ENCODE measurements at places on chromosomes 2 and 18. TPM values are rescaled to one million over a fixed set of nuclear protein-coding genes. Genes with fewer than 3 reads are reported as not detected.

Gene LCT
- polyA plus RNA-seq, result not detected

Gene CD207
- polyA plus RNA-seq, result not detected

Gene DTYMK
- 28.8 TPM for polyA plus RNA-seq

- DNase-seq, result no peak
Measured at GRCh38 chr2:75288760-75289159, 89.4 kb upstream of the TACR1 start.

DNA sequence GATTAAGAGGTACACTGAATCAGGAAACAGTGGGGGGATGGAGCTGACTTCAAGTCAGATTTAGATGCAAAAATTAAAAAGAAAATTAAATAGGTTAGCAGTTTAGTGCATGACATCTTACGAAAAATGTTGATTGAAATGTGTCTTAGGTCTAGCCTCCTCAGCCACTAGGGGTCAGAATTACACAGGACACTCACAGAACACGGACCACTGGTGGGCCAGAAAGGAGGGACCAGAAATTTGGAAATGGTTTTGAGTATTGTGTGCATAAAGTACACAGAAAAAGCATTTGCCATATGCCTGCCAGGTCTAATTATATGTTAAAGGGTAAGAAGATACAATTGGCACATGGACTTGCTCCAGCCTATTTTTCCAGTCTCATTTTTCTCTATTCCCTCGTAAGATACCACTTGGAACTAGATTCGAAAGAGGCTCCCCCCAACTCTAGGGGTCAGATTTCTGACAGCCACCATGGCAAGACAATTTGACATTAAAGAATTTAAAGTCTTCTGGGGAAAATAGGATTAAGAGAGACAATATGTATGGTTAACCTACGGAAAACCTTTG is 550.2 kb upstream of the SETBP1 start:
- peak; percentile 62 for DNase-seq

GRCh38 chr2:17713291-17713690 is 40.3 kb downstream of the SMC6 start:
- DNase-seq, result no peak

GRCh38 chr2:233114421-233114861 is 54.3 kb downstream of the INPP5D start:
- DNase-seq, result no peak

Gene TSHZ1
- 31.8 TPM for polyA plus RNA-seq

GRCh38 chr18:74623047-74623816 is 25.6 kb downstream of the ZNF407 start:
- no peak for DNase-seq

- DNase-seq, result no peak
Measured at GRCh38 chr2:216103213-216103612, 5.9 kb upstream of the XRCC5 start.

GRCh38 chr2:81734981-81735380 is 1430.4 kb upstream of the LRRTM1 start:
- DNase-seq, result no peak

Gene CHST10
- polyA plus RNA-seq, result 10.6 TPM

- DNase-seq, result no peak
Measured at GRCh38 chr2:203949228-203949627, 12.7 kb downstream of the ICOS start.

- DNase-seq, result no peak
Measured at GRCh38 chr2:36520431-36520830, 77.5 kb downstream of the FEZ2 start.

DNA sequence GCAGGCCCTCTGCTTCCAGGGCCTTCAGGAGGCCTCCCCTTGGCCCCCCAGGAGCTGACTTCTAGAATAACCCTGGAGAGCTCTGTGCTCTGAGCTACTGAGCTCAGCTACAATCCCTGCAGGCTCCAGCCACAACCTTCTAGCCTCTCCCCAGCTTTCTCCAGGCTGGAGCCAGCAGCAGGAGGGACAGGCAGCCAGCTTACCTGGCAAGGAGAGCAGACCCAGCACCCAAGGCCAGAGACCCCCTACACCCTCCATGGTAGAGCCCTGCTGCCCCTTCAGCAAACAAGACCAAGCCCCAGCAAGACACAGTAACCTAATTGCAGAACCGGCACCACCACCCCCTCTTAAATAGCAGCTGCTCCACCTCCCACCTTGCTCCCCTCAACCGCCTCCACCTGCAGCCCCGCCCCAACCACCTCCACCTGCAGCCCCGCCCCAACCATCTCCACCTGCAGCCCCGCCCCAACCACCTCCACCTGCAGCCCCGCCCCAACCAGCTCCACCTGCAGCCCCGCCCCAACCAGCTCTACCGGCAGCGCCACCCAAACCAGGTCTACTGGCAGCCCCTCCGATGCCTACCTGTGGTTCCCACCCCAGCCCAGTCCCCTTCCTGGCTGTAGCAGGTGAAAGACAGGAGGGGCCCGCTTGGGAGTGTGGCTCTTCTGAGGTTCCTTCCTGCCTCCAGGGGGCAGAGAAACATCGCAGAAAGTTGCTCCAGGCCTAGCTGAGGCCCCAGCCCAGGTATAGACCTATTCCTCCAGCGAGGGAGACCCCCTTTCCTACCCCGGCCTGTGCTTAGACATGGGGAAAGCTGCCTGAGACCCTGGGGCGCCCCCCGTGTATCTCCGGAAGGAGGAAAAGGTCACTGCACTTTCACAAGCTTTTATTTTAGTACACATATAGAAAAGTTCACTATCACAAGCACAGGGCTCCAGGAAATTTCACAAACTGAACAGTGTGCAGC is at the start of gene ASTL:
Gene ASTL (minus strand): TSS at position 324 of the 967 bp plus-strand sequence. CDS start 66 bp downstream, at position 258.
- no peak for DNase-seq

DNA sequence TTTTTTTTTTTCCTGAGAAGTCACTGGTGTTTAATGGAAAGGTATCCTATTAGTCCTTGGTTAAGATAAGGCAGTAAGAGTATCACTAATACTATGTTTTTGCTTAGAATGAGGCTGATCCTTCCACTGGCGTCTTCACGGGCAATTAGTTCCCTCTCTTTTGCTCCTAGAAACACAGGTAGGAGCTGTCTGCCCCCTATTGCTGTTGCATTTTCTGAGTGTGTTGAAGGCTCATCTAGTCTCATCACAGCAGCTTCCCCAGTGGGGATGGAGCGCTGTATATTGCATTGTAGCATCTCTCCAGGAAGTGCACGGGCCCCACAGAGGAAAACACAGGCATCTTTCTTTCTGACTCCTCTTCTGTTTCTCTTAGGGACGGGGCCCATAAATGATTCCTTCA is 145.0 kb downstream of the NAPG start:
- DNase-seq, result no peak

DNA sequence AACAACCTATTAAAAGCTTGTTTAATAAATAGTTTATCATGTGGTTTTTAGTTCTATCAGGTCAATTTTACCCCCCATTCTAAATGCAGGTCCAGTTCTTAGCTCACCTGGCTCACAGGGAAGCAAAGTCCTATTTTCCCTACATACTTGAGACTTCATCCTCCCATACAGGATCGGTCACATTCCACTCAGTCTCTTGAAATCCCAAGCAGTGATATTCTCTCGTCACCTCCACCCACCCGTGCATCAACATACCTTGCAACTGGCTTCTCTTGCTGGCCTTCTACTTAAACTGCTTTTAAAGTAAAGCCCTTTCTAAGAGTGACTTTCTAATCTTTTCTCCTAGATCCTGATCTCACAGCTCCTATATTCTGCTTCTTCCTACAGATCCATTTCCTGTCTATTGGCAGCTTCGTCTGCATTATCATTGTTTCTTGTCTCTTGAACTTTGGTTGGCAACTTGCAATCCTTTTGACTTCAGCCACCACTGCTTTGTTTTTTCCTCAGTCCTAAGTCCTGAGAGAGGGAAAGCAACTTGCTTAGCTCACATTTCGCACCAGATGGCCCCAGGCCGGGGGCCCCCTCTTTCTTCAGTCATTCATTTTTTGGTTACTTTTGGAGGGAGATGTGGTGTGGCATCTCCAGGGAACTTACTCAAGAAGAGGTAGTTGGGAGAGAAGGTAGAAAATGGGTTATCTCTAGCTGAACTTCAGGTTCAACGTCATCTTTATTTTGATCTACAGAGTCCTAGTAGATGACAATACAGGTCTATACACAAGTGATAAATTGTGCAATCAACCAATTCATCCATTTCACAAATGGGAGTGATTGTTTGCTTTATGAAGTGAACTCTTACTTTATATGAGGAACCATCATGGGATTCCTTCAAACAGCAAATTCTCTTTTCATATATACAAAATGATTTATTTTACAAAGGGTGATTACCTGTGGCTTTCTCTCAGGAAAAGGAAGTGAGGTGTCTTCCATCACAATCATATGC is 23.9 kb upstream of the NCOA1 start:
- DNase-seq, result no peak

DNA sequence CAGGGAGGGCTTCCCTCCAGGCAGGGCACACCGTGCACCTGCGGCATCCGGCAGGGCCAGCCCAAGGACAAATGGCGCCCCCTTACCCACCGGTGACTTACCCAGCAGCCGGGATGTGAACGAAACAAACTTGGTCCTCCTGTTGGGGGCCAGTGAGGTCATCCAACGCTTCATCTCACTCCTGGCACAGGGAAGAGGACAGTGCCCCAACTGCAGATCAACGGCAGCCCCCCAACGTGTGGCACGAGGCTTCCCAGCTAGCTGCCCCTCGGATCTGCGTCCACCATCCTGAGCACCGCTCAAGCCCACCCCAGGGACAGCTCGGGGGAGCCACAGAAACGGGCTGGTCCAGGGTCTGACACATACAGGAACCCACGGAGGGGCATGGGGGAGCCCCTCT is 12.0 kb downstream of the SNORC start:
- DNase-seq, result no peak

GRCh38 chr18:56709463-56709862 is 58.3 kb downstream of the WDR7 start:
- DNase-seq, result peak; percentile 25

Gene UGT1A10
- polyA plus RNA-seq, result not detected

- no peak for DNase-seq
Measured at GRCh38 chr2:160288324-160288723, 88.3 kb upstream of the ITGB6 start.

DNA sequence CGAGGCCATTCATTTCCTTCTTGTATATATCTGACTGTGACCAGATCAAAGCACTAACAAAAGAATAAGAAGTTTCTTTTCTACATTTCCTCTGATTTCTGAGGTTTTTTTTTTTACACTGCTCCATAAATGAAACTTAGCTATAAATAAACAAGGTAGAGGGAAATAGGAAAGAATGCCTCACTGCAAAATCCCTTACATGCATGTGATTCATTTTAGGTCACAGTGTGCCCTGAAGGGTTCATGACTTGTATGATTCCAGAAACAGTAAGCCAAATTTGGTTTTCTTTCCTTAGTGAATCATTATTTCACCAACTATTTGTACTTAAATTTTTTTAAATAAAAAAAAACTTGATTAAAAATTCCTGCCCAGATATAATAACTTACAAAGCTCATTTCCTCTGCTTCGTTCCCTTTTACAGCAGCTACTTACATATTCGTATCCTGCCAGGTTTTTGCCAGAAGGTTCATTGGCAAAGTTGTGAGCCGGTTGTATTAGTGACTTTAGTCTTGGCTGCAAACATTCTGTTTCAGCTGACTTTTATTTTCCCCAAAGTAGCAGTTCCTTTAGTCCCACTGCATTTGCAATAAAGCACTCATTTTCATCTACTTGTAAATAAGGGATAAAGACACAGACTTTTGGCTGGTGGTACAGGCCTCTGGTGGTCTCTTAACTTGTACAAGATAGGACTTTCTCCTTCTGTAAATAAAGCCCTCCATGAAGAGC is 58.6 kb downstream of the LRP2 start:
- DNase-seq, result no peak

Gene MRO
- polyA plus RNA-seq, result 0.31 TPM

Gene C2orf68
- 48.4 TPM for polyA plus RNA-seq

DNA sequence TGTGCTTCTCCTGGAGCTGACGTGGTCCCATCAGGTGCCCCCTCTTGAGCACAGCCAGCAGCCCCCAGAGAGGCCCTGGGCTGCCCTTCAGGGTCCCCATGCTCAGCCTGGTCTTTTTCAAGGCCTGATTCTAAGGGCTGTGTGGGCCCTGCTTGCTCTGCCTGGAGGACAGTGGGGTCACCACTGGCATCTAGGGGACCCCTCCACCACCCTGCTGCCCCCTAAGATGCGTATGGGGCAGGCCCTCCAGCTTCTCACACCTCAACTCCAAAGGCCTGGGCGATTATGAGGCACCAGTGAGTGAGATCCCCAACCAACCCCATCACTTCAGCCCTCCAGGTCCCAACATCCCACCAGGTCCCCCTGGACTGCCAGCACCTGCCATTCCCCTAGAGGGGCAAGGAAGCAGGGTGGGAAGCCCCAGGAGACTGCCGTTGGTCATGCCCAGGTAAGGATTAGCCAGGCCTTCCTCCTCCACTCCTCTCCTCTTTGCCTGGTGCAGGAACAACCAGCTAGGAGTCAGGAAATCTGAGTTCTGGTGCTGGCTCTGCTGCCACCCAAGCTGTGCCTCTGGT is 114.4 kb downstream of the SMAD7 start:
- DNase-seq, result no peak

GRCh38 chr2:130917006-130917688 is 80.4 kb downstream of the ARHGEF4 start:
- no peak for DNase-seq

DNA sequence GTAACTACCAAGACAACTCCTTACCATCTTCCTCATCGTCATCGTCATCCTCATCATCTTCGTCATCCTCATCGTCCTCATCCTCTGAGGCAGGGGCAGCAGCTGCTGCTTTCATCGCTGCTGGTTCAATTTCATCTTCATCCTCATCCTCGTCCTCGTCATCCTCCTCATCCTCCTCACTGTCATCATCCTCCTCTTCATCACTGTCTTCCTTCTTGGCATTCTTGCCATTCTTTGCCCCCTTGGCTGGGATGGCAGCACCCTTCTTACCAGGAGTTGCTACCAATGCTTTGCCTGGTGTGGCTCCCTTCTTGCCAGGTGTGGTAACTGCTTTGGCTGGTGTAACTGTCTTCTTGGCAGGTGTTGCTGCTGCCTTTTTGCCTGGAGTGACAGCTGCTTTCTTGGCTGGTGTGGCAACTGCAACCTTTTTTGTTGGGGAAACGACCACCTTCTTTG is 2.7 kb downstream of the NCL start:
- DNase-seq, result no peak

DNA sequence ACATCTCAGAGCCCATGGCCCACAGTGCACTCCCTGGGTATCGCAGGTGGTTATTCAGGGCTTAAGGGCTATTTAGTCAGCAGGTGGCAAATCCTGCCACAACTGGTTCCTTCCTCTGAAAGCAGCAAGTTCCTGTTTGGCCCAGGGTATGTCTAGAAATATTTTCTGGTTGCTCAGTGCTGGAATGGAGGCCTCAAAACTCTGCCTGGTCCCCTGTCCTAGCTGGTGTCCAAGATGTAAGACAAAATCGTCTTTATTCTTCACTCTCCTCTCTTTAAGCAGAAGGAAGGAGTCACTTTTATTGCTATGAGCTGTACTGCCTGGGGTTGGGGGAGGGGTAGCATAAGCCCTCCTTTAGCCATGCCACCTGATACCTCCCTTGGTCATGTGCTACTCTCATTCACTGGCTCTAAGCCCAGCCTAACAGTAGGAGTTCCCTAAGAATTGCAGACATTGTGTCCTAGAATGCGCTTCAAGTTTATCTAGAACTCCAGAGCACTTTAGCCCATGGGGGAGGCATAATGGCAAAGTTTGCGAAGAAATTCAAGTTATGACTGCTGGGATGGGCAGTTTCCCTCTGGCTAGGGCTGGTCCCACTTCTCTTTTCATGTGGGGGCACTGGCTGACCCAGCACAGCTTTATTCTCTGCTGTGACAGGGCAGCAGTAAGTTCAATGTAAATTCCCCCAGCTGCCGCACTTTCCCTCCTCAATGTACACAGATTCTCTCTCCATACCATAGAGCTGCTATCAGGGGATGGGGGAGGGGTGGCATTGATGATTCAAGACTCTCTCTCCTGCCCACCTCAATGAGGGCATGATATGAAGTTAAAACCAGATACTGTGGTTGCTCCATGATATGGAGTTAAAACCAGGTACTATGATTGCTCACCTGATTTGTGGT is 27.1 kb upstream of the CWC22 start:
- DNase-seq, result peak; percentile 66

Gene XIRP2
- 107 TPM for polyA plus RNA-seq

Gene CNDP1
- polyA plus RNA-seq, result 0.10 TPM

Measured in muscle of leg (tissue), 16 donors.